Stimulated activated CD4-positive, alpha-beta T cell treated with anti-CD3 and anti-CD28 coated beads, TNF-alpha, amount 100 ng/mL, for 4 hours (primary cell): ENCODE measurements at places on chromosomes 12 and 14.

DNA sequence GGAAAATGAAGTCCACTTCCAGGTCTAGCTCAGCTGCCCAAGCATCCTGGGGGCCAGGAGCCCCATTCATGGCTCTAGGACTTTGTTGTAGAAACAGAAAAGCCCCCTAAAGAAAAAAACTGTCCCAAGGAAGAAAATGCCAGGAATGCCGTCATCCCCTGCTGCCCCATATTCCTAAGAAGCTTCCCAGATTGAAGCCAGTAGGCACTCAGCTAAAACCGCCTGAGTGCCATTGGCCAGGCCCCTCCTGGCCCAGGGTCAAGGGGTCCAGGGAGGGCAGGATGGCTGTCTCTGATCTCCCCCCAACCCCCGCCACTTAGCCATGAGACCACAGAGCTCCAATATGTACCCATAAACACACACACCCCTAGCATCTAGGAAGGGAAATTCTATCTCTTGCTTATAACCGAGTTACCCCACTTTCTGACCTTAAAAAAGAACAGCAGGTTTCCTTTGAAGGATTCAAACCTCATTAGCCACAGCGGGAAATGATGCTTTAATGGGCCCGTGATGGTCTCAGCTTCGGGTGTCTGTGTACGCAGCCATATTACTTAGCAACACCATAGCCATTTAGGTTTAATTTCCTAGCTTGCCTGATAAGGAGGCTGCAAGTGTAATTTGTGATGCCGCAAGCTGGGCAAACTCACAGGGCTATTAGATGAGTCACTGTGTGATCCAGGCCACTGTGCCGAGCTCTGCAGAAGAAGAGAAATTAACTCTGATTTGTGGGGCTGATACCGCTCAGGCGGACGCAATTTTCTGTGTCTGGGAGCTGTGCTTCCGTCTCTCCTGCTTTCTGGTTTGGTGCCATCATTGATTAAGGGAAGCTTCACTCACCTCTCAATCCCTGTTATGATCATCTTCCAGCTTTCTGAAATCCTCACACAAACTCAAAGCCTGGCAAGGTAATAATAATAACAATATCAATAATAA, 84.2 kb downstream of the GCH1 start:
- no peak for DNase-seq

GRCh38 chr14:70962935-70963334, 55.7 kb downstream of the PCNX1 start:
- DNase-seq = no peak

DNA sequence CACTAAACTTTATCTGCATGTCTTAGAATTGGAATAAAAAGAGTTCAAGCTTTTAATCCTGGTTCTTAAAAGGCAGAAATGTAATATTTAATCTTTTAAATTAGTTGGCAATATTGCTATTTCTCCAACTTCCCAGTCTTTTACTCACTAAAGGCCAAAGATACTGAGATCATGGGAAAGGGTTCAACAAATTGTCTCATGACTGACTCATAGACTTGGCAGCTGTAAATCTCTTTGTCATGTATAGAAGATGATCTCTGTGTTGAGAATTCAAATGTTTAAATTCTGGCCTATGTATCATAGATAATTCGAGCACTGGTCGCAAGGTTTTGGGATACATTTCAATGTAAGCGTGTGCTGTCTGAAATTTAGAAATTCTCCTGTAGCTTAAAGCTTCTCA, 40.1 kb upstream of the STRAP start:
- no peak for DNase-seq

- no peak for DNase-seq
Measured at GRCh38 chr12:113346353-113346752, 11.4 kb upstream of the SLC8B1 start.

DNA sequence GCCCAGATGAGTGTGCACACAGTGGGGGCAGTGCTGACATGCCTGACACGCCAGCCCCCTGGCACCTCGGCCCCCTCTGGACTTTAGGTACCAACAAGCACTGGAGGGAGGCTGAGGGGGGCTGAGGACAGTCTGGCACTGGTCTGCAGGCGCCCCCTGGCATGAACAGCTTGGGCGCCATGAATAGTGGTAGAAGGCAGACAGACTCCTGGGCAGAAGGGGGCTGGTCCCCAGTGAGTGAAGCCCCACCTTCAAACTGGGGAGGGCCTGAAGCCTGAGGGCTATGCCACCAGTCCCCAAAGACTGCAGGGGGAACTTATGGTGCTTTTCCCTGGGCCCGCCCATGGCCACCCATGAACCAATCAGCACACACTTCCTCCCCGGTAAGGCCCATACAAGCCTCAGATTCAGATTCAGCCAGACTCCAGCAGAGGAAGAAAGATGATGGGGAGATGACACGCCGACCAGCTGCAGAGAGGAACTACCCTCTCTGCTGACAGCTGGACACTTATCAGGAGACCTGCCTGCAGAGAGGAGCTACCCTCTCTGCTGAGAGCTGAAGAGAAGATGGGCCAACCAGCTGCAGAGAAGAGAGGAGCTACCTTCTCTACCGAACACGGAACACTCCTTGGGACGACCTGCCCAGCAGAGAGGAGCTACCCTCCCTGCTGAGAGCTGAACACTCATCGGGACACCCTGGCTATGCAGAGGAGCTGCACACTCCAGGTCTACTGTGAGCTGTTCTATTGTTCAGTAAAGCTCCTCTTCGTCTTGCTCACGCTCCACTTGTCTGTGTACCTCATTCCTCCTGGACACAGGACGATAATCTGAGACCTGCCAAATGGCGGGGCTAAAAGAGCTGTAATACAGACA, 324.5 kb downstream of the PCNX1 start:
- DNase-seq = no peak

- no peak for DNase-seq
Measured at GRCh38 chr12:105487963-105488362, 157.5 kb downstream of the C12orf75 start.

- DNase-seq = no peak
Measured at GRCh38 chr12:49030119-49030518, 11.5 kb upstream of the PRKAG1 start.

- DNase-seq = no peak
Measured at GRCh38 chr12:6752167-6752920, 597 bp downstream of the MLF2 start.

- no peak for DNase-seq
Measured at GRCh38 chr12:109702111-109702841, 11.3 kb upstream of the FAM222A start.

GRCh38 chr12:109462868-109463692, 14.0 kb downstream of the KCTD10 start:
- DNase-seq = no peak

DNA sequence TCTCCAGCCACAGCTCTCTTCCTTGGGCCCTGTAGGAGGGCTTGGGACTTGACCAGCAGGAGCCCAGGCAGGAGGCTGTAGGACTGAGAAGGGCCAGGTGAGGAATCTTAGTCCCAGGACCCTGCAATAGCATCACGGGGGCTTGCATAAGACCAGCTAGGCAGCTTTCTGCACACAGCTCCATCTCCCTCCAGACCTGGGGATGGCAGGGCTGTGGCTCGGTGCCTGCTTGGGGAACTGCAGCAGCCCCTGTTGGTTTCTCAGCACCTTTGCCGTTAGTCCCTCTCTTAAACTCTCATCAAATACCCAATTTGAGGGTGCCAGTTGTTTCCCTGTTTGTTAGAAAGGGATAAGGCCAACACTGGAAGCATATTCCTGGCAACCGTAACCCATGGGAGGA, 14.3 kb downstream of the DIO3 start:
- DNase-seq = no peak

GRCh38 chr14:76837524-76837923, 11.3 kb downstream of the LRRC74A start:
- DNase-seq = no peak

- no peak for DNase-seq
Measured at GRCh38 chr14:49303946-49304516, 282.1 kb downstream of the RPS29 start.

DNA sequence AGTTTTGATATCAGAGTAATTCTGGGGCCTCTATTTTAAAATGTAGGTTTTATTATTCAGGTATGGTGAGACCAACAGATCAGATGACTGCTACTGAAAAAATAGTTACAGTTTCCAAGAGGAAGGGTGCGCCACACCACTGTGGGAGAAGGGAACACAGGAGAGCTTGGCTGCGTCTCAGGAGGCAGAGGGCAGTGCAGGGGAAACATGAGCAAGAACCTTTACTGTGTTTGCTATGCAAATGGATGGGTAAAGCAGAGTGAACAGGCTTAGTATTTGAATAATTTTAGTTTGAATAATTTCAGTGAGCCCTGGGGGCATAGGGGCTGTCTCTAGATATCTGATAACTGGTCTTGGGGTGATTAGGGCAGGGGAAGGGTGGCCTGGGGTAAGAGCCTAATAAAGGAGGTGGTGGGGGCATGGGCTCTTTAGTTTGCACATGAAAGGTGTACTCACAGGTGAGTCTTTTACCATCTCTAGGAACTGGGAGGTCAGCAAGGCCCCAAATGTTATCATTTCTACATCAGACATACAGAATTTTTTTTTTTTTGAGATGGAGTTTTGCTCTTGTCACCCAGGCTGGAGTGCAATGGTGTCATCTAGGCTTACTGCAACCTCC, 196.8 kb upstream of the NEDD1 start:
- no peak for DNase-seq
